ENCODE measurements at places on chromosomes 7 and 10. TPM values are rescaled to one million over a fixed set of nuclear protein-coding genes. Genes with fewer than 3 reads are reported as not detected.

ITPRID1 gene
- total RNA-seq = not detected

PIP gene
- not detected for total RNA-seq

AKR1E2 gene
- 6.6 TPM for total RNA-seq

NUDT5 gene
- total RNA-seq = 131 TPM

GPR26 gene
- not detected for total RNA-seq

DBNL gene
- 140 TPM for total RNA-seq

DPP6 gene
- not detected for total RNA-seq

PNLIPRP1 gene
- not detected for total RNA-seq

IFIT3 gene
- 0.83 TPM for total RNA-seq

CCL24 gene
- not detected for total RNA-seq

NRG3 gene
- total RNA-seq = 0.10 TPM

TUBAL3 gene
- total RNA-seq = not detected

LBX1 gene
- total RNA-seq = not detected

PNLIPRP2 gene
- total RNA-seq = not detected

SPDYE1 gene
- not detected for total RNA-seq

OR2A5 gene
- total RNA-seq = not detected

WDFY4 gene
- total RNA-seq = 0.08 TPM

EPHB6 gene
- total RNA-seq = 5.6 TPM

BCCIP gene
- 127 TPM for total RNA-seq

GPR141 gene
- total RNA-seq = not detected

GIMAP4 gene
- total RNA-seq = 84.2 TPM

DNMBP gene
- total RNA-seq = 1.4 TPM

FAM24A gene
- total RNA-seq = not detected
